ENCODE measurements at places on chromosomes 7 and 10.

GRCh38 chr10:78849115-78849514 is 219.7 kb upstream of the ZMIZ1 start:
- DNase-seq, result no peak

DNA sequence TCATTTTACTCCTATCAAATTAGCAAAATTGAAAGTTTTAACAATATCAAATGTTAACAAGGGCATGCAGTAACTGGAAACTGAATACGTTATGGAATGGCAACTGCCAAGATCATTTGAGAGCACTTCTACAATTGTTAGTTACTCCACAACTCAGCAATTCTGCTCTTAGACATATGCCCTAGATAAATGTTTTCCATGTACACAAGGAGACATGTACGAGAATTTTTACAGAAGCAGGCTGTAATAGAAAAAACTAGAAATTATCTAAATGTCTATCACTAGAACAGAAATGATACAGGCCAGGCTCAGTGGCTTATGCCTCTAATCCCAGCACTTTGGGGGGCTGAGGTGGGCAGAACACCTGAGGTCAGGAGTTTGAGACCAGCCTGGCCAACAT is 7.0 kb downstream of the PSAP start:
- no peak for DNase-seq

DNA sequence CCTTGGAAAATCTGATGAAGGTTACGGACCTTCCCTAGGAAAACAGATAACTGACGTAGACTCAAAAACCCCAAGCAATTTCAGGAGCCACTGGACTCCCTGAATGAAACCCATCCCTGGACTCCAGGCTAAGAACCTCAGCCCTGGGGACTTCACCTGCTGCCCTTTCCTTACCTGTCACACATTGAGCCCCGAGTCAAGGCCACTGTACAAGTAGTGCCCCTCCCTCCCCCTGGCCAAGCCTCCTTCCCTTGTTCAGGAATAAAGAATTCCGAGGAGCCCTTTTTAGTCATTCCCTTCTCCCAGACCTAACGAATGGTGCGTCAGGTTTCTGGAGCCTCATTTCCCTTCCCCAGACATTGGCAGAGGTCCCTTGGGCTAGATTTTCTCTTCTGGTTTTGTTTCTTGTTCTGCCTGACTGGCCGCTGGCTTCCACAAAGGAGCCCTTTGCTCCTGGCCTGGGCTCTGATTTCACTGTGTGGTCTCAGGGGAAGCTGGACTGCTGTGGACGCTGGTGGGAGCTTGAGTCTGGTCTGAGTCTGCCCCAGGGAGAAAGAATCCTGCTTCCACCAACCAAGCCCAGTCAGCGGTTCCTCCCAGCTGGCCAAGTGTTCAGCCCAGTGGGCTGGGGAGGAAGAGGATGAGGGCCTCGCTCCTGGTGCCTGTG is 31.7 kb downstream of the ZNF775 start:
- no peak for DNase-seq

DNA sequence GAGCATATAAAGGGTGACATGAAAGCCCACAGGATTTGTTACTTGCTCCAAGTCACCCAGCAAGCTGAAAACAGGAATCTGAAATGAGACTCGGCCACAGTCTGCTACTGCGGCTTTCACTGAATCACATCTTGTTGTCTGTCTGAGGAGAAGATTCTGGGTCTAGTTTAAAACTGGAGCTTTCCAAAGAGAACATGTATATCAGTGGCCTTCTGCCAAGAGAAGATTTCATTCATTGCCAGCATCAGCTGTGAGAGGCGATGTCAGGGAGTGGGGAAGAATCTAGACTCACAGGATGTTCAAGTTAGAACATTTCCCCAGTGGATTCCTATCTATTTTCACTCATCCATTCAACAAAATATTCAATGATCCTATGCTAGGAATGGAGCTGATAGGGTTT is 122.8 kb downstream of the GALNT17 start:
- no peak for DNase-seq

- no peak for DNase-seq
These were observed 5.2 kb downstream of the COPS6 start for GRCh38 chr7:100093925-100094486.

GRCh38 chr10:111824128-111824527 is 359.4 kb downstream of the GPAM start:
- no peak for DNase-seq

DNA sequence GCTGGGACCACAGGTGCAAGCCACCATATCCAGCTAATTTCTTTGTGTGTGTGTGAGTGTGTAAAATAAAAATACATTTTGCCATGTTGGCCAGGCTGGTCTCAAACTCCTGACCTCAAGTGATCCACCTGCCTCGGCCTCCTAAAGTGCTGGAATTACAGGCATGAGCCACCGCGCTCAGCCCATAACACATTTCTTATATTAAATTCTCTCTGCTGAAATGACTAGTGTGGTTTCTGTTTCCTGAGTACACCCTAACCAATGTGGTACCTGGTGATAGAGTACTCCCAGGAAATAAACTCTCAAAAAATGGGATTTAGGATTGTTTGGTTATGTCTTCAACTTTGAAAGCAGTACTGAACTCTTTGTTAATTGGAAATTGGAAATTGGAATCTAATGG is 19.4 kb upstream of the FHIP2A start:
- DNase-seq, result no peak

GRCh38 chr7:27750316-27750715 is 10.4 kb downstream of the TAX1BP1 start:
- no peak for DNase-seq

GRCh38 chr7:132350741-132351140 is 225.5 kb downstream of the PLXNA4 start:
- no peak for DNase-seq

- no peak for DNase-seq
These were observed 28.7 kb upstream of the JAKMIP3 start for GRCh38 chr10:132036887-132037675.

- no peak for DNase-seq
These were observed 171.1 kb downstream of the HIBADH start for GRCh38 chr7:27491534-27491933.

- DNase-seq, result no peak
These were observed 22.7 kb downstream of the NYAP1 start for GRCh38 chr7:100506356-100506923.

GRCh38 chr7:37027557-37028341 is 303.5 kb upstream of the AOAH start:
- DNase-seq, result no peak

- DNase-seq, result no peak
These were observed 830 bp downstream of the MET start for GRCh38 chr7:116672596-116673456.
